ENCODE measurements at places on chromosomes 12 and 14.

DNA sequence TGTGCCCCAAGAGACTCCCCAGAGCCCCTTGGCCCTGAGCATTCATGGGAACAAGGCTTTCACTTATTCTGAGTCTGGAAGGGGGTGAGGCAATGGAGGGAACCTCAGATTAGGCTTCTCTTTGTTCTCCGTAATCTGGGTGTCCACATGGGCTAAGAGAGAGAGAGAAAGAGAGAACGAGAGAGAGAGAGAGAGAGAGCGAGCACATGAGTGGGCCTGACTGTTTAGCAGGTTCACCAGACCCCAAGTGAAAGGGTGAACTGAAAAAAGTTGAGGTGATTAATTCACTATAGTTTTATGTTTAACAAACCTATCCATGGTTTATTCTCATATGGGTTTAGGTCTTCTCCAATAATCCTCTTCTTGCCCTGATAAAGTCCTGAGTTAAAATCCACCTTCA, 183.4 kb upstream of the VASH1 start:
- DNase-seq = no peak

- DNase-seq = peak; percentile 39
These were observed 4.4 kb upstream of the EIF5 start for GRCh38 chr14:103329401-103330347.

DNA sequence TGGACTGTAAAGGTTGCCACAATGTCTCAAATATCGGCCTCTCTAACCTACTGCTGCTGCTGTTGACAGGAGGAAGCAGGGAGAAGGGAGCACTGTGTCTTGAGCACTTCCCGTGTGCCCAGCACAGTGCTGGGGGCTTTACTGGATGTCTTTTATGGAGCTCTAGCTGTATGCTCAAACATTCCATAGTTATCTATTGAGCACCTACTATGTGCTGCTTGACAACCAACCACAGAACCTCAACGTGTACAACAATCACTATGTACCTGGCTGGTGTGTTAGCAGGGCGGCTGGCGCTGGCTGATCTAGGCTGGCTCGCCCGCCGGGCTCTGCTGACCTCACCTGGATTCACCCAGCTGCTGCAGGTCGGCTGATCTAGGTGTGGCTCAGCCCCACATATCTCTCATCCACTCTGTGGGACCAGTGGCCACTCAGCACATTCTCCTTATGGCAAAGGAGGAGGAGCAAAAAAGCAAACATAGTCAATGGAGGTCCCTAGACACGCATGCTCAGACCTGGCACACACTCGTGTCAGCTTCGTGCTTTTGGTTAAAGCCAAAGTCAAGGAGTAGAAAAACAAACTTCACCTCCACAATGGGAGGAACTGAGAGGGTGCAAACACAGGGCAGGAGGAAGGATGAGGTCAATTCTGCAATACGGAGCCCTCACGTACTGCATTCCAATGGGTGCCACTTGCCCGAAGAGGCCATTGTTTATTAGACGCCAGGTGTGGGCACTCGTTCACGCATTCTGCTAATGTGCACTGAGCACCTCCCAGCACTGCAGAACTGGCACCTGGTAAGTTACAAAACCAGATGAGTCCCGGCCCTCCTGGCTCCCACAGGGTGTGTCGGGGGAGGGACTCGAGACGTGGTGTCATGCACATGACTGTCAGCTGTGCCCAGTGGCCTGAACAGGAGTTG, 147.2 kb downstream of the SCARB1 start:
- peak; percentile 35 for DNase-seq

GRCh38 chr12:94230357-94230905, 82.1 kb downstream of the PLXNC1 start:
- no peak for DNase-seq

GRCh38 chr12:94841177-94841576, 162.3 kb downstream of the NDUFA12 start:
- DNase-seq = no peak

DNA sequence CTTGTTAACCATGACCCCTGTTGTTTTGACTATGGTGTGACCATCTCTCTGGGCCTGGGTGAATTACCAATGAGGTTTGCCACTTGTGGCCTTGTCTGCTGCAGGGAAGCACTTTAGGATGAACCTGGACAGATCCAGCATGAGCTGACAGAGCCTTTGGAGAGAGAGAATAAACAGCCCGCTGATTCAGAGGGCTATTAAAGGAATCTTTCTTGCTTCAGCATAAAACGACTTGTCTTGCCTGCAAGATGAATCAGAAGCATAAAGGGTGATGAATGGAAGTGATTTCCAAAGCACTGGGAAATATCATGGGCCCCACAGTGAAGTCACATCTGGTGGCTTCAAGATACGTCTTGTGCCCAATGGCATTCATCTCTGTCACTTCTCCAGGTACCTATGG, 69.0 kb upstream of the WSCD2 start:
- no peak for DNase-seq

All from CD4-positive, alpha-beta T cell treated with Interleukin-15 for 1 hour (primary cell).